Pancreas (tissue), 10 donors: ENCODE measurements at places on chromosomes 2 and 18. TPM values are rescaled to one million over a fixed set of nuclear protein-coding genes. Genes with fewer than 3 reads are reported as not detected.

GRCh38 chr2:63737081-63737751 lies 104.5 kb upstream of the UGP2 start:
- DNase-seq: no peak
- no peaks in the 10 kb centered on the region for H3K27me3 ChIP-seq
- H3K36me3 ChIP-seq: no peaks in the 10 kb centered on the region
- peak overlapping the region; percentile 1 for H3K27ac ChIP-seq

DNA sequence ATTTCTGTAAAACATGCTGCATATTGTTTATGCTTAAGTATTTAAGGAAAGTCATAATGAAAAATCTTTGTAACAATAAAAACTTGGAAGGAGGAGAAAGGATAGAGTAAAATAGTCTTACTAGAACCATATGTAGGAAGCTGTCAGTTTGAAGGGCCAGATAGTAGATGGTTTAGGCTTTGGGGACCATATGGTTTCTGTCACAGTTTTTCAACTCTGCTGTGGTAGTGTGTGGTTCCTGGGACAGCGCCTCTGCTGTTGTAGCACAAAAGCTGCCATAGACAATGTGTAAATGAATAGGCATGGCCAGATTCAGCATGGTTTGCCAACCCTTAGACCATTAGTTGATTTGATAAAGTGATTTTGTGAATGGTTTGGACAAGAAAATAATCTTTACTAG lies 75.5 kb downstream of the SLC39A10 start:
- H3K27ac ChIP-seq: no peak overlapping the region
- no peak overlapping the region for H3K4me3 ChIP-seq

Gene C2orf66
- not detected for polyA plus RNA-seq

Gene TRIM43
- not detected for polyA plus RNA-seq

Gene GREB1L
- polyA plus RNA-seq: 0.23 TPM

GRCh38 chr18:80205294-80205693 lies 42.0 kb downstream of the PARD6G start:
- no peak overlapping the region for H3K27ac ChIP-seq
- no peaks in the 10 kb centered on the region for H3K36me3 ChIP-seq
- DNase-seq: no peak

DNA sequence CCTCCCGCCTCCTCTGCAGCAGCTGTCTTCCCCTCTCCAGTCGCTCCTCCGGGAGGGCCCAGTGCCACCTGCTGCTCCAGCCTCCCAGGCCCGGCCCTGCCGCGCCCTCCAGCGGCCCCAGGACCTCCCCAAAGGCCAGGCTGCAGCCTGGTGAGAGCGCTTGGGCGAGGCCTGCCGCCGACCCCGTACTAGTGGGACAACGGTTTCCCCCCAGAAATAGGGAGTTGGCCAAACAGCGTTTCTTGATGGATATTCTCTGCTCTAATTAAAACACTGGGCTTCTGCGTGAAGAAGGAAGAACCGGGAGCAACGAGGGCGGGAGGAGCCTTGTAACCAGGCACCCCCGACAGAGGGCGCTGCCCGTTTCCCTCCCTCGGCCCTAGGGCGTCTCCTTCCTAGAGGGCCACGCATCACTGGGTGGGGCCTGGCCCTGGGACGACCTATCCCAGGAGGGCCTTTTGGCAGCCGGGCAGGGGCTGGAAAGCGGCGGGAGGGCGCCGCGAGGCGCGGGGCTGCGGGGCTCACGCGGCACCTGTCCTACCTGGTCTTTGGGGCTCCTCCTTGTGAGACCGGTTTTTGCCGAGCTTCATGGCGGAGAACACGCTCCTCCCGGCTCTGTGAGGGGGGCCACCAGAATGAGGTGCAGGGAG lies 25.4 kb upstream of the OTOF start:
- H3K36me3 ChIP-seq: no peaks in the 10 kb centered on the region
- peak overlapping the region; percentile 22 for H3K27ac ChIP-seq
- no peaks in the 10 kb centered on the region for H3K4me1 ChIP-seq

- no peak overlapping the region for H3K4me3 ChIP-seq
- H3K4me1 ChIP-seq: no peaks in the 10 kb centered on the region
- H3K27me3 ChIP-seq: no peaks in the 10 kb centered on the region
These were observed 100.7 kb upstream of the MCFD2 start for GRCh38 chr2:47016172-47016913.

Gene AKAIN1
- 6.8 TPM for polyA plus RNA-seq

GRCh38 chr2:60299179-60299578 lies 254.3 kb downstream of the BCL11A start:
- no peaks in the 10 kb centered on the region for H3K36me3 ChIP-seq
- H3K4me1 ChIP-seq: no peaks in the 10 kb centered on the region
- no peak overlapping the region for H3K4me3 ChIP-seq
- no peak overlapping the region for H3K27ac ChIP-seq
- no peaks in the 10 kb centered on the region for H3K27me3 ChIP-seq

Gene SEMA4C
- polyA plus RNA-seq: 14.0 TPM

Gene FLACC1
- 0.38 TPM for polyA plus RNA-seq

DNA sequence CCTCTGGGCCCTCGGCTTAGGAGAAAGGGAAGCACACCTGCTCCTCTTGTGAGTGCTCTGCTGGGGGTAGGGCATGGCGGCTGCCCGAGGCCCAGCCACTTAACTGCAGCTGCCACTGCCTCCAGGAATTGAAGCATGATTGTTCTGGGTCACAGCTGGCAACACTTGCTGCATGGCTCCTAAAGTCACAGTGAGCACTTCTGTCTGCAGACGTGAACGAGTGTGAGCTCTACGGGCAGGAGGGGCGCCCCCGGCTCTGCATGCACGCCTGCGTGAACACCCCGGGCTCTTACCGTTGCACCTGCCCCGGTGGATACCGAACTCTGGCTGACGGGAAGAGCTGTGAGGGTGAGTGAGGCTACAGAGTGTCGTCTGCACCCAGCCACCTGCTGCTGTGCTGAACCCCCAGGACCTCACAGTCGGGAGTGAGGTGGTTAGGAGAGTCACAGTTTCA lies 44.4 kb downstream of the FBLN7 start:
- DNase-seq: no peak
- H3K27ac ChIP-seq: no peak overlapping the region
- no peaks in the 10 kb centered on the region for H3K27me3 ChIP-seq
- no peak overlapping the region for H3K4me3 ChIP-seq

Gene INHA
- 4.1 TPM for polyA plus RNA-seq

- no peaks in the 10 kb centered on the region for H3K36me3 ChIP-seq
- H3K27me3 ChIP-seq: no peaks in the 10 kb centered on the region
- no peak overlapping the region for H3K4me3 ChIP-seq
- H3K27ac ChIP-seq: no peak overlapping the region
These were observed 9.2 kb upstream of the PAIP2B start for GRCh38 chr2:71235930-71236587.

DNA sequence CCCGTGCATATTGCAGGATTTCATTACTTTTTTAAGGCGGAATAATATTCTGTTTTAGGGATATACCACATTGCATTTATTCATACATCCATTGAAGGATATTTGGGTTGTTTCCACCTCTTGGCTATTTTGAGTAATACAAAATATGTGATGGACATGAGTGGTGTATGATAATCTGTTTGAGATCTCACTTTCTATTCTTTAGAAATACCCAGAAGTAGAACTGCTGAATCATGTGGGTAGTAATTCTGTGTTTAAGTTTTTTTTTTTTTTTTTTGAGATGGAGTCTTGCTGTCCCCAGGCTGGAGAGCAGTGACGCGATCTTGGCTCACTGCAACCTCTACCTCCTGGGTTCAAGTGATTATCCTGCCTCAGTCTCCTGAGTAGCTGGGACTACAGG lies 201.4 kb downstream of the NYAP2 start:
- DNase-seq: no peak
- no peaks in the 10 kb centered on the region for H3K36me3 ChIP-seq
- no peak overlapping the region for H3K27ac ChIP-seq
- H3K4me3 ChIP-seq: no peak overlapping the region
- H3K4me1 ChIP-seq: no peaks in the 10 kb centered on the region

- H3K27me3 ChIP-seq: no peaks in the 10 kb centered on the region
- DNase-seq: no peak
- peaks cover 31% of the 10 kb centered on the region for H3K36me3 ChIP-seq
These were observed 18.7 kb downstream of the HNRNPA3 start for GRCh38 chr2:177231270-177231669.

DNA sequence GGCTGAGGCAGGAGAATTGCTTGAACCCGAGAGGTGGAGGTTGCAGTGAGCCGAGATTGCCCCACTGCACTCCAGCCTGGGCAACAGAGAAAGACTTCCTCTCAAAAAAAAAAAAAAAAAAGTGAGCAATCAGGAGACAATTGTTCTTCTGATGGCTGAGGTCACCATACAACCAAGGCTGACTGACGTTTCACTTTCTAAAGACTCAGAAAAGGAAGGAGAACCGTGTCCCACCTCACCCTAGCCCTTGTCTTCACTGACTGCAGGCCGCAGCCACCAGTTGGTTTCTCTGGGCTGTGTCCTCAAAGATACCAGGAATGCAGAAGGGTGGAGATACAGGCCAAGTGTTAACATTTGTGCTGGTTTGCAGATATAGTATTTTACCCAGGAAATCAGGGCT lies 7.7 kb upstream of the SLC35F6 start:
- H3K36me3 ChIP-seq: no peaks in the 10 kb centered on the region
- no peak overlapping the region for H3K4me3 ChIP-seq
- no peaks in the 10 kb centered on the region for H3K27me3 ChIP-seq
- H3K27ac ChIP-seq: no peak overlapping the region
- no peak for DNase-seq

Gene FOXD4L1
- polyA plus RNA-seq: 0.57 TPM

DNA sequence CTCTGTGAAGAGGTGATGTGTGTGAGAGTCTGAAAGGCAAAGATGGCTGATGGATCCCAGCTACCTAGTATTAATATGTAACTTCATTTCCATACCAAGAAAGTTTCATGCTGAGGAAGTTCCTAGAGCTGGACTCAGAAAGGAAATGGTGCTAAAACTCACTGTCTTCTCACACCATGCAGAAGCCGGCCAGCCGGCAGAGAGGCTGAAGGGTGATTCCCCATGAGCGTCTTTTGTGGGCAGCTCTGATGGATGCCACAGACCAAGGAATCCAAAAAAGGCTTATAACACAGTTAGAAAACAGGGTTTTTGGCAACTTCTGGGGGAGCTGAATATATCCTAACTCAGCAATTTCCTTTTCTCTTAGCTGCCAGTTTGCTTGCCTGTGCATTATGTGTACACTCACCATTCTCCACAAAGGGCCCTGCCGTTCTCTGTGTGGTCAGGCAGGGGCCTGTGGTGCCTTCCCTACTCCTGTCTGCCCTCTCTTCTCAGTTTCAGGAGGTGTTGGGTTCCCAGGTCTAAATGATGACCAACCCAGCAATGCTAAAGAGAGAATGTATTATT lies 289.4 kb downstream of the MTX2 start:
- no peak for DNase-seq
- no peak overlapping the region for H3K27ac ChIP-seq
- no peaks in the 10 kb centered on the region for H3K4me1 ChIP-seq

DNA sequence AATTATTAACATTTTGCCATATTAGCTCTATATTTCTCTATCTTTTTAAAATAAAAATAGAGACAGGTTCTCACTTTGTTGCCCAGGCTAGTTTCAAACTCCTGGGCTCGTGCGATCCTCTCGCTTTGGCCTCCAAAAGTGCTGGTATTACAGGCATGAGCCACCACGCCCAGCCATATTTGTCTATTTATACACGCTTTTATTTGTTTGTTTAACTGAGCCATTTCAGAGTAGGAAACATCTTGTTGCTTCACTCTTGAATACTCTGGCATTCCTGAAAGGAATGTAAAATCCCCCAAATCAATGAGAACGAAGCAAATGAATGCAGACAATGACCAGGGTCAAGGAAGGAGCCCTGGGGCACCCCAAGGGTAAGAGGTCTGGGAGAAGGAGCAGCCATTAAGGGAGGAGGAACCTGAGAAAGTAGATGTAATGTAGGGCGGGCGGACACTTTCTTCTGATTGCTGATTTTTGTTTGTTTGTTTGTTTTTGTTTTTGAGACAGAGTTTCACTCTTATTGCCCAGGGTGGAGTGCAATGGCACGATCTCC lies 31.7 kb upstream of the RAB1A start:
- H3K27me3 ChIP-seq: no peaks in the 10 kb centered on the region
- no peak for DNase-seq
- no peaks in the 10 kb centered on the region for H3K36me3 ChIP-seq
- H3K4me3 ChIP-seq: no peak overlapping the region

GRCh38 chr18:419541-420175 lies 80.8 kb downstream of the COLEC12 start:
- no peak overlapping the region for H3K4me3 ChIP-seq
- no peaks in the 10 kb centered on the region for H3K27me3 ChIP-seq
- no peak for DNase-seq
- H3K36me3 ChIP-seq: no peaks in the 10 kb centered on the region
- no peak overlapping the region for H3K27ac ChIP-seq

Gene CNDP2
- 94.6 TPM for polyA plus RNA-seq

DNA sequence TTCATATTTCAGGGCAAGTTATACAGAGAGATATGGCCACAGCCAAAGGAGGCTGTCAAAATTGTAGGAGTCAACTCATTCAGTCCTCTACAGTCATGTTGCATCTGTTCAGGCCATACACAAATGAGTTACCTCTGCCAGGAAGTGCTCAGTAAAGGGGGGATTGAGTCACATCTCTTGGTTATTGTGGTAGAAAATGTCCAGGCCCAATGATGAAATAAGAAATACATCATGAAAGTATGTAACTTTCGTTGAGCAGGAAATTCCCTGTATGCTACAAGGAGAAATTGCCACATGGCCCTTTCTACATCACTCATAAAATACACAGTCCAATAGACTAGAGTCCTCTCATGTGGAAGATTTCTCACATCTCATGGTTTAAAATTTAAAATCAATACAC lies 103.9 kb upstream of the COL3A1 start:
- no peak overlapping the region for H3K27ac ChIP-seq
- no peaks in the 10 kb centered on the region for H3K27me3 ChIP-seq
- H3K4me1 ChIP-seq: no peaks in the 10 kb centered on the region
- H3K4me3 ChIP-seq: no peak overlapping the region
- no peaks in the 10 kb centered on the region for H3K36me3 ChIP-seq

DNA sequence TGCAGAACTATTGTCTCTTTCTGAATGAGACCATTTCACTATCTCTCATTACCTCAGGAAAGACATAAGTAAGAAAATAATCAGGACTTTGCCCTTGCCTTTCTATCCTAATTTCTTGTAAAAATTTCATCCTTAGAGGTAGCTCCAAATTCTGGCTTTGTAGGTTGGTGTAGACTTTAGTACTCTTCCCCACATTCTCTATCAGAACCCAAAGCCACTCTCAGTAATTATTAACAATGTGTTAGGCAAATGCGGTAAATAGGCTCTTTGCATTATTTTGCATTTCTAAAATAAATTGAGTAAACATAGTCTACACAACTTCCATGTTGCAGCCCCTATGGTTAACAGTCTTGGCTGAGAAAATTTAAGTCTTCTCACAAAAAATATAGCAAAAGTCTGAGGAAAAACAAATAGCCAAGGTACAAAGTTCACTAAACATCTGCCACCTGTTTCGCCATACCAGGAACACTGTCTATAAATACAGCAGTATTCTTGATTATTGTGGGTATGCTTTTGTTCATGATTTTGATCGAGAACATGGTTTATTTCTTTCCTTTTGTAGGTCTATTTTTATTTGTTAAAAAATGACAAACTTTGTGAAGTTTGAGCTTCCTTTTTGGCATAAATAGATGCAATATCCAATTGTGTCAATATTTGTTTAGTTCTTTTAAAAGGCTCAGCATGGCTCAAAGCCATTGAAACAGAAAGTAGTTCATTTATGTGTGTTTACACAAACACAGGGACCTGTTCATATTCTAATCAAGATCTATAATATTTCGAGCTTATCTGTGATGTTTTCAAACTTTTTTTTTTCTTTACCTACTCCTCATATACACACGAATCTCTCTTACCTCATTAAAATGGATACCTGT lies 1061.5 kb downstream of the CNTNAP5 start:
- H3K36me3 ChIP-seq: no peaks in the 10 kb centered on the region
- no peak for DNase-seq
- peak overlapping the region; percentile 23 for H3K27ac ChIP-seq
- H3K4me3 ChIP-seq: peak overlapping the region; percentile 26
